ENCODE measurements at places on chromosomes 3 and 15.

GRCh38 chr3:183217548-183218332, 35.3 kb upstream of the B3GNT5 start:
- DNase-seq, result no peak

- no peak for DNase-seq
These were observed 6.0 kb upstream of the PLCB2 start for GRCh38 chr15:40313531-40314398.

GRCh38 chr15:48253172-48253571, 47.1 kb downstream of the SLC12A1 start:
- no peak for DNase-seq

DNA sequence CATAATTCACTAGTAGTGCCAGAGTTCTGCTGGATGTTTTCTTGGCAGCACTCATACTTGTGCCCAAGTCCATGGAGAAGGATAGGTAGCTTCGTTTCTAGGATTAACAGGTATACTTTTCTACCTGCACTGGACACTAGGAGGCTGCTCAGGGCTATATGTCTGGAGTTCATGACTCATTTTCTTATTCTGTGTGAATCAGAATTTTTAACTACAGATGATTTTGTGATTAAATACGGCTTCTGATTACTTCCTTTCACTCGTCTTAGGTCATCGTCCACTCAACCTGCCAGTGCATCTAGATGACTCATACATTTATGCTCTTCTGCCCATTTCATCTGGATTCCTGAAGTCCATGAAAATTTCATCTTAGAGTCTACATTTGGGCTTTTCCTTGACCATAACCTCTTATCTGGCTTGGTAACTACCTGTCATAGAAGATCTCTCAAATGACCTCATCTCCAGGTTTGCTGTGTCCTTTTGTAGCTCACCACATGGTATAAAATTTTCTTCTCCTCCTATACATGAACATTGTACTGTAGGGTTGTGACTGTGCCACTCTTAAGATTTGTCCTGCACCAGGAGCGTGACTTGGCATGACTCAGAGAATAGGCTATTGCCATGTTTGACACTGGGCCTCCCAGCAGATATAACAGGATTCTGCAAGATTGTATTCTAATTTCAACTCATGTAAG, 66.7 kb upstream of the GCSAM start:
- DNase-seq, result no peak

DNA sequence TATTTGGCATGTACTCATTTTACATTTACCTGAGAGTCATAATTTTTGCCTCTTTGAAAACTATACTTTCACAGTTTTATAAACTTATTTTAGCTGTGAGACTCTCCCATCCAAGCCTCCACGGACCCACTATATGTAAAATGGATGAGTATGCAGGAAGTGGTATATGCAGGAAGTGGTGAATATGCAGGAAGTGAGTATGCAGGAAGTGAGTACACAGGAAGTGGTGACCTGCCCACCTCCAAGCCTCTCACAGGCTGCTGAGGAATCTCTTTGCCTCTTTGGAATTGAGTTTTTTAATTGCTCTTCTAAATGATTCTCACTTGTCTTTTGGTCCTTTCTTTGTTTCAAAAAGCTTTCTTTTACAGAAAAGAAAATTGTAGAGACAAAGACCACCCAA, 85.2 kb downstream of the KBTBD8 start:
- no peak for DNase-seq

DNA sequence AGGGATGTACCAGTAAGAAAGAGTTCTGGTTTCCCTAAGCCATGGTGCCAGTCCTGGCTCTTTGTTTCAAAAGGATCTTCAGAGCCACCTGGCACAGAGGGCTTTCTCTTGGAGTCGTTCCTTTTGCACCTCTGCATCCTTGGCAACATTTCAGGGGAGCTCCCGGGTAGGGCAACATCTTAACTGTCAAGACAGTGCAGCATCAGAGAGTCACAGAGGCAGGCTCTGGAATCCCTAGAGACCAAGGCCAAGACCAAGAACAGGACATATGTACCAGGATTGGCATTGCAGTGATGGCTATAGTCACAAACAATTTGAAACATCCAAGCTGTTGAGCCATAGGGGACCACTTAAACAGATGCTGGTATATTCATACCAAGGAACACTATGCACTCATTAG, 129.4 kb upstream of the ADPGK start:
- DNase-seq, result no peak

DNA sequence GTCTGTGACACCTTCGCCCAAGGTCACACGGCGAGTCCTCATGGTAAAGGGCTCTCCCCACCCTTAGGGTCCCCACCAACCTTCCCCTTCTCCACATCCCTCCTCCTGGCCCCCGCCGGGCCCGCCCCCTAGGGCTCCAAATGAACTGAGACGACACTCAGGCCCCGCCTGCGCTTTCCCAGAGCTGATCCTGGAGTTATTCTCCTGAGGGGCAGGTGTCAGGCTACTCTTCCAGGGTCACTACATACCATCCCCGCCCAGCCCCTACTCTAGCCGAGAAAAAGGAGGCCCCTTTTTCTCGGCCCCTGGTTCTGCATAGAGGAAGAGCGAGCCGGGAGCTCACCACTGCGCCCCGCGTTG, 292 bp downstream of the USP4 start:
- peak; percentile 18 for DNase-seq

- DNase-seq, result no peak
These were observed 10.0 kb downstream of the DUOX1 start for GRCh38 chr15:45139770-45140169.
